ENCODE measurements at places on chromosomes 2 and 18.
A peak's percentile ranks its signal among the peaks of the same experiment; 100 is the strongest.

DNA sequence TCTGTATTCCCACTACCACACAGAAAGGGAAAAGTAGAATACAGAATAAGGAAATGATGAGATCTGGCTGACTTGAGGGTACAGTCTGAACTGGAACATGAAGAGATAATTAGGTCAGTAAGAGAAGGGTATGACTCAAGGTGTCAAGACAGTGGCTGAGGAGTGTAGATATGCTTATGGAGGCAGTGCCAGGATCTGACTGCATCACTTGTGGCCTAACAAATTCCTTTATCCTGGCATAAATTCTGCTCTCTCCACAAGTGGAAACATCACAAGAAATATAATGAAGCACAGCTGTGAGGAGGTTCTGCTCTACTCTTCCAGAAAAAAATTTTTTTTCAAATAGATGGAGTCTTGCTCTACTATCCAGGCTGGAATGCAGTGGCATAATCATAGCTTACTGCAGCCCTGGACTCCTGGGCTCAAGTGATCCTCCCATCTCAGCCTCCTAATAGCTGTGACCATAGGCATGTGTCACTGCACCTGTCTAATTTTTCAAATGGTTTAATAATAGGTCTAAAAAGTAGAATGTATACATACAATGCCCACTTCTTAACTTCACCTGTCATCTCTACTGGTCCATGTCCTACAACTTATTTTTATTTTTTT lies 85.3 kb downstream of the C2orf74 start:
- DNase-seq = no peak

DNA sequence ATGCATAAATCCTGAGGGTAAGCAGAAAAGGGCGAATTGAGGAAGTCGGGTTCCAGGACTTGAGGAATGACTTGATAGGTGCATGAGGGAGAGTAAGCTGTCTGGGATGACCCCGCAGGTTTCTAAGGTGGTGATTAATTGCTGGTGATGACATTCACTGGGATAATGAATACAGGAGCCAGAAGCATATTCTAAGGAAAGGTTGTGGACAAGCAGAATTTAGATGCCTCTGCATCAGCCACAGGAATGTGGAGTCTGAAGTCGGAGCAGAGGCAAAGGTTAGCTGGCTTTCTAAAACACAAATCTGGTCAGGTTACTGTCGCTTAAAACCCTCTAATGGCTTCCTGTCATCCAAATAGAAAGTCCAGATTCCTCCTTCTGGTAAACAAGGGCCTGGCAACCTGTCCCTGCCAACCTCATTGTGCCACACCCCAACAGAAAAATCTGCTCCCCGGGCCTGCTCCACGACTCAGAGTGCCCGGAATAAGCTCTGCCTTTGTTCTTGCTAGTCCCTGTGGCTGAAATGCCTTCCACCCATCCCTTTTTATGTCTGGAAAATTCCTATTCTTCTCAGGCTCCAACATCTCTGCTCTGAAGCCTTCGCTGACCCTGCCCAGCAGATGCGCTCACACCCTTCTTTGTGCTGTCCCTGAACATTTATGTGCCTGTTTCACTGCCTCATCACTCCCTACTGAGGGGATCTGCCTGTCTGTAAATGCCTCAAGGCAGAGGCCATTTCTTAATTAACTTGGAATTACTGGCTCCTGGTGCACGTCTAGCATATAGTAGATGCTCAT lies 11.3 kb upstream of the TMEM214 start:
- DNase-seq = no peak

DNA sequence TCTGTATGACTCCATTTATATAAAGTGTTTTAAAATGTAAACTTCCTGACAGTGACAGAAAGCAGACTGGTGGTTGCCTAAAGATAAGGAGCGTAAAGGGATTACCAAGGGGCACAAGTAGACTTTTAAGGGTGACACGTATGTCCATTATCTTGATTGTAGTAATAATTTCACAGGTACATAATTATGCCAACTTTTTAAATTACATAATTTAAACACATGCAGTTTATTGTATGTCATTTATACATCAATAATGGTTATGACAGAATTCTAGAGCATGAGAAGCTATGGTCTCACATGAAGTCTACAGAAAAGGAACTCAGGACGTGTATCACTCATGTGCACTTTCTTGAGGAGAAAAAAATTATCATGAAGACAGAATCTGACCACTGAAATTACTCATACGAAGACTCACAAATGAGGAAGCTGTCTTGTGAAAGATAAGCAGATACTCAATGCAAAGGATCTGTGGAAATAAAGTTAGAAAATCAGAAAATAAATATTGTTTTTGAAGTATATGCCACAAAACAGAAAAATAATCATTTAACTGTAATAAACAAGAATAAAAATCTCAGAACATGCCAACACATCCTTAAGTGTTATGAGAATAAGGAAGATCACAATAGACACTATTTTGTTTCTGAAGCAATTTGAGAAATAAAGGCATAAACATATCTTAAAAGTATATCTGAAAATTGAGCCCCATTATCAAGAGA lies 84.4 kb downstream of the TMEM131 start:
- DNase-seq = no peak

GRCh38 chr2:143762176-143762928 lies 633.1 kb downstream of the ARHGAP15 start:
- no peak for DNase-seq

DNA sequence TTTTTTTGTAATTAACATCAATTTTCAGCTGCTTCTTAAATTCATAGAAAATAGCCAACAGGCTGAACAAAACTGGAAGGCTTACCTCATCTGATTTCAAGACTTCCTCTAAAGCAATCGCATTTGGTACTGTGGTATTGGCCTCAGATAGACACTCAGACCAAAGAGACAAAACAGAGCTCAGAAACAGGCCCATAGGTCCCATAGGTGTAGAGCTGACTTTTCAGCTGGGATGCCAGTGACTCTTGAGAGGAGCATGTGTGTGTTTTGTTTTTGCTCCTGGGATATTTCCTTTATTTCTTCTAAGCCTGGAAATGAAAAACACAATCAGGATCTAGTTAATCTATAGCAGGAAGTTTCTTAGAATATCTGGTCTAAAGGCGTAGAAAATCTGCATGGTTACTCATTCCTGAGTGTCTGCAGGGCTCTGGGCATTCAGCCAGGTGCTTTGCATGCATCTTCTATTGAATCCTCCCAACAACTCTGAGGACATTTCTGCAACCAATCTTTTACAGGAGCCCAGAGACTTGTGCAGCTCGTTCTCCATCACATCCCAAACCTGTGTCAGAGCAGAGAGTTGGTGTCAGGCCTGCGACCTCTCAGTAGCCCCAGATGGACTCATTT lies 190.8 kb downstream of the RTP5 start:
- DNase-seq = no peak

DNA sequence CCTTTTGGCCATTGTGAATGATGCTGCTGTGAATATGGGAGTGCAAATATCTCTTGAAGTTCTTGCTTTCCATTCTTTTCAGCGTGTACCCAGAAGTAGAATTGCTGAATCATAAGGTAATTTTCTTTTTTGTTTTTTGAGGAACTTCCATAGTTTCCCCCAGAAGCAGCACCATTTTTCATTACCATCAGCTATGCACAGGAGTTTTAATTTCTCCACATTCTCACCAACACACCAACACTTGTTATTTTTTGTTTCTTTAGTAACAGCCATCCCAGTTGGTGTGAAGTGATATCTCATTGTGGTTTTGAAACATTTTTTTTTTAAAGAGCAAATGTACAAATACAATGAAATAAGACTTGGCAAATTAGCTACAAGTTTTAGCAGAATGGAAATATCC lies 21.3 kb downstream of the POU3F3 start:
- DNase-seq = no peak

DNA sequence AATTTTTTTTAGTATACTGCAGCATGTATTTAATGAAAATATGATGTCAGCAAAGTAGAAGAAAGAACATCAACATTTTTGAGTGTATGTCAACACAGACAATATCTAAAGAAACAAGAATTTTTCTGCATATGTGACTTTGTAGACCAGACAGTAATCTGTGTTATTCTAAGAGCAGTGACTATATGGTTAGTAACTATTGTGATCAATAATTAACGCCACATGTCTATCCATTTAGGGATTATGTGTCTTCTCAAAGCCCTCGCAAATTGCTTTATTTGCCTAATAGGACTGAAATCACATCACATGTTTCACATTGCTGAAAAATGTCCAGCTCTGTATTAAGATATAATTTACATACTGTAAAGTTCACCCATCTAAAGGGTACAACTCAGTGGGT lies 107.8 kb downstream of the GFPT1 start:
- DNase-seq = no peak

- DNase-seq = peak; percentile 31
Measured at GRCh38 chr18:8045884-8046281, 478.8 kb downstream of the PTPRM start.

GRCh38 chr2:62010632-62011256 lies 105.3 kb downstream of the COMMD1 start:
- DNase-seq = no peak

GRCh38 chr2:134463699-134464022 lies 209.8 kb downstream of the MGAT5 start:
- DNase-seq = no peak

GRCh38 chr2:223069465-223069864 lies 17.5 kb downstream of the KCNE4 start:
- DNase-seq = no peak

DNA sequence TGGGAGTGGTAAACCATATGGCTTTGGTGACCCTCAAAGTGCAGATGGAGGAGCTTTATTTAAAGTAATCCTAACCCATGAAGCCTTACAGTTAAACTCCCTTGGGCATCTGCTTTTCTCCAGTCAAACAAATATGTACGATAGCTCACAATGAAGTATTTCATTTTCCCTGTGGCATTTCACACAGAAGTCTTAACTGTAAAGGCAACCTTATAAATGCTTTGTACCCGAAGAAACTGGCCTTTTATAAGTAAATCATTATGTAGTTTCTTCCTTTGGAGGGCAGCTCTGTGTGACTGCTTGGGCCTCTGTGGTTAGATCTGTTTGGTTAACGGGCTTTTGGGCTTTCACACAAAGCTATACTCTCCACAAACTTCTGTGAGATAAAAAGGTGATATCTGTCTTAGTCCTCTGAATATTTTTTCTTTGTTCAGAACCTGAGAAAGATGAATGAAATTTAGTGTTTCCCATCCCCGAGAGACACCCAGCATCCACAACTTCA lies 46.6 kb downstream of the SCN1A start:
- no peak for DNase-seq

DNA sequence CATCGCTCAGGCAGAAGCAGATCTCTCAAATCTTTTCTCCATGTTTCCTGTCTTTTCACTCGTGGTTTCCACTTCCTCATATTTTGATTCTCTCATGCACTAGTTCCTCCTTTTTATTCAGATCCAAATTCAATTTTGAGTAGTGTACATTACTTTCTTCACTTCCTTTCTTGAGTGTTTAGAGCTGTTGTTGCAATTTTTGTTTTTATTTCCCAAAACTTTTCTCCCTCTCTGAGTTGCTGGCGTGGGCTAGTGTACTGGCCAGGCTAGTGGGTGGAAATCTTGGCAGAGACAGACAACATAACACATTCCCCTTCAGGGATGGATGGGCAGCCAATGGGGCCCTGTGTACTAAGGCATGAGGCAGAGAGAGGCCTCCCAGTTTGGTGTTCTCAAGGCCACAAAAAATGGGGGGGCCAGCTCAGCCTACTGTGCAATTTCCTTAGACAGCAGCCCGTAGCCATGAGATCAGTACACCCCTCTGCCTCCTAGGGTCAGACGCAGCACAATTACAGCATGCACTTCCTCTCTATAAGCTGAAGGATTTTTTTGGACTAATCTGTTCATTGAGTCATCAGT lies 145.1 kb upstream of the PID1 start:
- no peak for DNase-seq

- no peak for DNase-seq
Measured at GRCh38 chr2:35864141-35864540, 491.4 kb upstream of the CRIM1 start.

DNA sequence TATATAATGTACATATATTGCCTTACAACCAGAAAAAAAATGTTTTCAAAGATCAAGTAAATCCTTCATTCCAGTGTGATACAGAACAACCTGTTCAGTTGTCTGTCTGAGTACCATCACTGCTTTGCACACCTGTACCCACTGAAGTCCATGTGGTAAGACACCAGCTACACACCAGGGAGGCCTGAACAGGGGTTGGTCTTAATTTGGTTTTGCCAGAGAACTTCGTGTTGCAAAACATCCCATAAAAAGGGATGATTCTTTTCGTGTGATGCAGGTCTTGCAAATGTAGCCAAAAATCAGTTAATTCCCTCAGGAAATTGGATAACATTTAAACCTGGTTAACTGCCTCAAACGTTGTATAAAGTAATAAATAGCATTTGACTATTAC lies 73.7 kb upstream of the SLC1A4 start:
- no peak for DNase-seq

GRCh38 chr2:238158509-238159070 lies at the start of gene ERFE:
Gene ERFE, plus strand, starts transcription at chr2:238158970. Its CDS starts 38 bp downstream, at chr2:238159008.
- DNase-seq = peak; percentile 40

GRCh38 chr2:229388731-229389130 lies 117.6 kb upstream of the PID1 start:
- DNase-seq = no peak

DNA sequence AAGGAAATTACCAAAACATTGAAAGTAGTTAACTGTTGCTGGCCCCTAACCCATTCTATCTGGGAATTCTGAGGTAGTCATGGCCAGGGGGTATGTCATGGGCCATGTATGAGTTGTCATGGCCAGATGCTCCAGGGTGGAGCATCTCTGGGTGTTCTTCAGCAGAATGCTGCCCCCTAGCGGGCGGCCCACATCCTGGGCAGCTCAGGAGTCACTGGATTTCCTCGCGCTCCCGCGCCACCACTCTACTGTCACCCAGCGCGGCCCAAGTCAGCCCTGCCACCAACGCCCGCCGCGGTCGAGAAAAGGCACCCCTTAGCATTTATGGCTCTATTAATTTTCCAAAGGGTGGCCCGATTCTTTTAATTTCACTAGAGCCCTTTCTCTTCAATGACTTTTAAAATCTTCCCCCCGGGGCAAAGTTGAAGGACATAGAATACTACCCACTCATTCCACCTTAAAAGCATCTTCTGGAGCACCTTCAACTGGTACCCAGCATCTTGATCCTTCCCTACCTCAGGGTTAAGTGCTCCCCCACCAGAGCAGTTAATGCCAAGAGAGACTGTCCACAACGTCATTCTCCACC lies 41.6 kb downstream of the PKDCC start:
- DNase-seq = peak; percentile 64

GRCh38 chr2:125259451-125259850 lies 1234.4 kb downstream of the CNTNAP5 start:
- DNase-seq = no peak

DNA sequence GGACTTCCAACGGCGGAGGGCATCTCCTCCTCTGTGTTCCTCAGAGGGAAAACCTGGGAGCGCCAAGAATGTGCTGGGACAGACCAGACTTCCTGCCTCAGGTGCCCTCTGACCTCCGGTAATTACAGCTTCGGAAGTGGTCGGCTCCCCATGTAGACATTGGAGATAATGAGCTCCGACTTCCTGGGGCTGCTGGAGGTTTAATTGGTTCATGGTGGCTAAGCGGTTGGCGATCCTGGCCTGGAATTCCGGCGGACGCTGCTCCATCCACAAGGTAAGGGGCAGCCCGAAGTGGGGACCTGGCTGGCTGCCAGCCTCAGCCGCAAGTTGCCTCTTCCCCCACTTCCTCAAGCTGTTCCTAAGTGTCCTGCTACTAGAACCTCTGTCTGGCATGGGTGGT lies 83.2 kb upstream of the EPC2 start:
- no peak for DNase-seq
